ENCODE measurements at places on chromosomes 4 and X.

- no peak for DNase-seq
Observed at GRCh38 chr4:133969202-133969848, 232.3 kb downstream of the PABPC4L start.

GRCh38 chrX:23799469-23800065 lies 16.6 kb downstream of the SAT1 start:
- DNase-seq: no peak

DNA sequence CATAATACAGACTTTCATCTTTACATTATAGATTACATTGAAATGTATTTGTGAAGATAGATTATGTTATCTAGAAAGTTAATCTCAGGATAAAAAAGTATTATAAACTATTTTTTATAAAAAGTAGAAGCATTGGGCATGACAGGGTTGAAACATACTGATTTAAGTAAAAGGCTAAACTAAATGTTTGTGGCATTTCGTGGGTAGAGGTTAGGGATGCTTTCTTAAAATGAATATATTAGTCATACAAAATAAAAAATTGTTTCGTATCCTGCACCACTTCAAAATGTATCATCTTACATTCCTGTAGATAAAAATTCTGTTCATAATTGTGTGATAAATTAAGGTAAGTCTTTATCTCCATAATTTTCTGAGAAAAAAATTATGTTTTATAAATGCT lies 603.6 kb downstream of the SPRY1 start:
- no peak for DNase-seq

GRCh38 chr4:155703486-155704247 lies 37.0 kb downstream of the GUCY1A1 start:
- DNase-seq: no peak

DNA sequence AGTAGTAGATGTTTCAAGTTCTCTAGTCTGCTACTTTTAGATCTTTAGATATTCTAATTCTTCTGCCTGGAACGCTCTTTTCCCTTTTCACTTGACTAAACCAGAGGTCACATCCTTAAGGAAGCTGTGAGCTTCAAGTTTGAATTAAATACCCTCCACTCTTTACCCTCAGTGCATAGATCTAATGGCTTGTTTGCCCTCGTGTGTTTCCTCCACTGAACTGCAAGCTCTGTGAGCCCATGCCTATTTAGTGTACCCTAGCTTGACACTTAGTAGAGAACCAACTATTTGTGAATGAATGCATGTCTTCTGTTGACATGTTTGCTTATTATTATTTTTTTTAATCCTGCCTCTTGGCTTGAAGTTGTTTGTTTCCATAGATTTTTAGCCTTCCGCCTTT lies 138.3 kb downstream of the PDE5A start:
- DNase-seq: no peak

DNA sequence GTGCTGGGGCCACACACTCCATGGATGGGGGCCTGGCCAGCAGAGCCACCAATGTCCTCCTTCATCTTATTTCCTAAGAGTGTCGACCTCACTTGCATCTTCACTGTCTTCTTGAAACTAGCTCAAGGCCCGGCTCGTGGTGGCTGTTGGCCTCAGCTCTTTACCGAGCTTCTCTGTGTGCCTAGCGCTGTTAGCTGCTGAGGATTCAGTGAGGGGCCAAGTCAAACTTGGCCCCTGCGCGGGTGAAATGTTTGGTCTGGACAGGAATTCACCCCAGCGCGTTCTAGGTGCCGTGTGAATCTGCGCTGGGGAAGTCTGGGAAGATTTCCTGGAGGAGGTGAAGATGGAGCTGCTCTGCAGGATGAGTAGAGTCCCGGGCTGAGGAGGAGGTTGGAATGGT lies 8.5 kb downstream of the SORCS2 start:
- no peak for DNase-seq

GRCh38 chr4:2064276-2064991 lies 5.3 kb downstream of the NAT8L start:
- no peak for DNase-seq

DNA sequence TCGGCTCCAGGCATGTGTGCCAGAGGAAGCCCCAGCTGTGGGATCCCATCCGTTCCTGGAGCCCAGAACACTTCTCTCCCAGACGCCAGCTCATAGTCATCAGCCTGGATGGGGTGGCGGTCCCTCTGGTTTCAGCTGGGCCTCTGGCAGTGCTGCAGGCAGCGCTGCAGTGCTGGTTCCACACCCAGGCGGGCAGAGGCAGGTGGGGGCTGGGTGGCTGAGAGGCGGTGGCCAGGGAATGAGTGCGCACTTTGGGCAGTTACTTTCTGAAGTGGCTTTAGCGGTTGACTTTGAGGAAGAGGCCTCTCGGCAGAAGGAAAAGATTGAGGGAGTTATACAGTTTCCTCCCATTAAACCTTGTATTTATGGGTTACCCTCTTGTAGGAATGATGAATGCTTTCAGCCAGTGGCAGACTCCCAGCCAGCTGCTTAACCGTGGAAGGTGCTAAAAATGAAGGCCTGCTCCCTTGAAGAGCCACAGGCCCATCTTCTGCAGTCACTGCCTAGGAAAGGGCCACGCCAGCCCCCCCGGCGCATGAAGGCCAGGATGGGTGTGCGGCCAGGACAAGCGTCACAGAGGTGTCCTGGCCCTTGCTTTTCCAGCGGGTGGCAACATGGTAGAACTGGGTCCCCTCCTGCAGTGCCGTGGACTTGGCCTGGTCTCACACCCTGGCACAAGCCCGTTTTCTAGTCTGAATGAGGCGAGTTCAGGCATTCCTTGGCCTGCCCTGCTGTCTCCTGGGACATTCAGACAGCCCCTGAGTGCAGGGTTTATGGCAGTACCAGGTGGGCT lies 9.9 kb downstream of the TADA2B start:
- no peak for DNase-seq

- no peak for DNase-seq
Observed at GRCh38 chrX:5306654-5307121, 922.0 kb downstream of the NLGN4X start.

GRCh38 chr4:177680308-177680707 lies 238.1 kb upstream of the AGA start:
- no peak for DNase-seq

GRCh38 chr4:175910700-175911099 lies 98.6 kb upstream of the GPM6A start:
- no peak for DNase-seq

GRCh38 chrX:80266287-80266686 lies 154.0 kb upstream of the TENT5D start:
- DNase-seq: no peak

DNA sequence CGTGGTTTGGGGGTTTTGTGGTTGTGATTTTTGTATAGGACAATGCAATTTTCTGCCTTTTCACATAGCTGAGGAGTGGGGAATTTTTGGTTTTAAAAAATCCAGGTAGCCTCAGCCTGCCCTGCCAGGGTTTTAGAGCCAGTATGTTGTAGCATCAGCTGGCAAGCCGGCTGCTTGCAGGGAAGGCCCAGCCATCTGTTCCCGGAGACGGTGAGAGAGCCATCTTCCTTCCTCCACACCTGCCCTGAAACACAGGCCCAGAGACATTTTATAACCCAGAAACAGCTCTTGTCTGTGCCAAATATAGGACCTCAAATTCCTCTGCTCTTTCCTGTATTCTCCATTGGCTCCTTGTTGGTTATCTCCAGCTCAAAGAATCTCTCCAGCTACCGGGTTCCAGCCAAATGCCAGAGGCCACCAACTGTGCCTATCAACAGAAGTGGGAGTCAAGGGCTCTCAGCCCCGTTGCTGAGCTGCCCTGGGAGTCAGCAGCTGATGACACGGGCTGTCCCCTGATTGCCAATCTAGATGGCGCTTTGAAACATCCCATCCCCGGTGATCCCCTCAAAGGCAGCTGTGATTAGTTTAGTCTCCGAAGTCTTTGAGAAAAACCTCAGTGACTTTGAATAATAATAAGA lies 595.2 kb downstream of the MID1IP1 start:
- no peak for DNase-seq

DNA sequence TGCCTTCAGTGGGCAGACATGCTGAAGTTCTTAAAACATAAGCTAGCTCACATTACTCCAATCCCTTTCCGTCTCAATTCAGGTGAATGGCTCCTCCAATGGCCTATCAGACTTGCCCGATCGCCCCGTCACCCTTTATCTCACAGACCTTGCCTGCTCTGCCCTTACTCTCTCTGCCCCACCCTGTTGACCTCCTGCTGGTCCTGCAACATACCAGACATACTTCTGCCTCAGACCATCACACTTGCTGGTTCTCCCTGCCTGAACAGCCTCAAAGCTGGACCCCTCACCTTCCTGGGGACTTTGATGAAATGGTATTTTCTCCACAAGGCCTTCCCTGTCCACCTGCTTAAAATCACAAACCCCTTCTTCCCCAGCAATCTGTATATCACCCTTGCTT lies 340.1 kb upstream of the NR3C2 start:
- DNase-seq: no peak

DNA sequence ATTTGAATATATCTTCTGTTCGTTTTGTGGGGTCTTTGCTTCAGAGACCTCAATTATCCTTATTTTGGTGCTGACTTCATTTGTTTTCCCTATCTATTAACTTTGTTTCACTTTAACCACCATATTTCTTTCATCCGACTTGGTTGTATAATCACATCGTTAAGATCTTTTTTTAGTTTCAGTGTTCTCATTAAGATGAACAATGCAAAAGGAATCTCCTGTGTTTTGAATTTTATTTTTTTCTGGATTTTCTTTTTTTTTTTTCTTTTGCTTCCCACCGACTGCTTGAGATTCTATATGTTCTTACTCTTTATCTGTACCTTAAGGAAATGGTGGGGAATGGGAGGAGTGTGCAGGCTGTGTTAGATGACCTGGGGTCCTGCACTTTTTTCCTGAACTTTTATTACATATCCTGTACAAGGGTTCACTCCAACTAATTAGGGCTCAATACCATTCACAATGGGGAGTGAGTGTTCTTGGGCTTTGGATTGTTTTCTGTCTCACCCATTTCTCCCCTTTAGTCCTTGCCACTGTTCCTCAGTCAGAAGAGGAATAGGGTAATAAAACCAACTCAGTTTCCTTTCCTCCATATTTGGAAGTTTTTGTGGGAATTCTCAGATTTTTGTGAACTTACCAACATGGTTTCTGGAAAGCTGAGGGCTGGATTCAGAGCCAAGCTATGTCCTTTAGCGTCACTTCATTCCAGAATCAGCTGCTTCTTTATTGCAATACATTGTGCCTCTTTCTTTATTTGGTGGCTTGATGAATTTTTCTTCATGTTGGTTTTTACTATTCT lies 43.2 kb upstream of the BMPR1B start:
- DNase-seq: no peak

- peak; percentile 100 for DNase-seq
Observed at GRCh38 chr4:3074078-3074845, at the start of the genes HTT and HTT-AS. HTT (plus strand) TSS chr4:3074681; CDS start chr4:3074826, 145 bp downstream. HTT-AS (minus strand) TSS chr4:3074538.

GRCh38 chr4:113474017-113474416 lies 287.5 kb downstream of the CAMK2D start:
- DNase-seq: no peak

DNA sequence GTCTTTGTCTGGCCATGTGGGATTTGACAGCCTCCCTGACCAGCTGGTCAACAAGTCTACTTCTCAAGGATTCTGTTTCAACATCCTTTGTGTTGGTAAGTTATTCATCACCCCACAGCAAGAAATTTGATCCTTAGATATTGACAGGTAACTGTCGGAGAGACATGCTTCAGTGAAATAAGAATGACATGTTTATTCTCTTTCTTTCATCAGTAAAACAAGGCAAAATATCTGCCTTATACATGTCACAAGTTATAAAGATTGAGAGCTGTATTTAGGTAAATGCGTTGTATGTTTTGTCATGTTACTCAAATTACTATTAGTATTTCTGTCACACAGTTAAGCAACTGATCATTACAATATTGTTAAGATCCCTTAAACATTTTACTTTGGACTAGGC lies 46.9 kb downstream of the SEPTIN11 start:
- DNase-seq: no peak

GRCh38 chrX:47313056-47313455 lies 57.3 kb upstream of the ZNF157 start:
- no peak for DNase-seq

DNA sequence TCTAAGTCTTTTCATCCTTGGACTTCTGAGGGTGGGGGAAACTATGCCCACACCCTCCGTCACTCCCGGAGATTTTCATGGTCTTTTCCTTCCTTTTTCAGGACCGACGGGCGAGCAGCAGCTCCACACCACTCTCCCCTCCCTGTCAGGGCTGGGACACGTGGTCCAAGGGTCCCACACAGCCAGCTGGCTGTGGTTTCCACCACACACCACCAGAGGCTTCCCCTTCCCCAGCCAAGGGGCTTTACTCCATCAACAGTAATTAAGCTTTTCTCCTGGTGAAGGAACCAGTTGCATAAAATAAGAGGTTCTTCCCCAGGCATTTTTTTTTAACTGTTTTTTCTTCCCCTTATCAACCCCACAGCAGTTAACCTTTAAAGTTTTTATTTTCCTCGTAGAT lies 453.9 kb downstream of the GPAT3 start:
- DNase-seq: no peak

DNA sequence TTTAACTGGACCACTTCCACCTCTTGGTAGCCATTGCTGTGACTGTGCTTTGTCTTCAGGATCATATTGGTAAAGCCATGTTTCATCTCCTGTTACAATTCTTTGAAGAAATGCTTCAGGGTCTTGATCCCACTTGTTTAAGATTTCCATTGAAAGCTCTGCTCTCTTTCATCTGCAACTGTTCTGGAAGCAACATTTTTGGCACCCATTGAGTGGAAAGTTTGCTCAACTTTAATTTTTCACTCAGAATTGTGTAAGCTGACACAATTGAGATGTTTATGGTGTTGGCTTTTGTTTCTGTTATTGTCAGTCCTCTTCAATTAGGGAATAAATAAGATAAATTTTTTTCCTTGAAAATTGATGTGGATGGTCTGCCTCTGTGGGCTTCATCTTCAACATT lies 237.4 kb downstream of the MAPK10 start:
- no peak for DNase-seq

GRCh38 chr4:173171098-173171497 lies 2.5 kb downstream of the GALNT7 start:
- DNase-seq: no peak

Data from hippocampal formation (tissue), 2 donors.